Cortex of kidney (tissue), 1 donor: ENCODE measurements at places on chromosomes 2 and 18.

GRCh38 chr2:75356865-75357264 is 157.5 kb upstream of the TACR1 start:
- DNase-seq: no peak

- DNase-seq: no peak
Measured at GRCh38 chr18:77115192-77115953, 17.2 kb downstream of the MBP start.

DNA sequence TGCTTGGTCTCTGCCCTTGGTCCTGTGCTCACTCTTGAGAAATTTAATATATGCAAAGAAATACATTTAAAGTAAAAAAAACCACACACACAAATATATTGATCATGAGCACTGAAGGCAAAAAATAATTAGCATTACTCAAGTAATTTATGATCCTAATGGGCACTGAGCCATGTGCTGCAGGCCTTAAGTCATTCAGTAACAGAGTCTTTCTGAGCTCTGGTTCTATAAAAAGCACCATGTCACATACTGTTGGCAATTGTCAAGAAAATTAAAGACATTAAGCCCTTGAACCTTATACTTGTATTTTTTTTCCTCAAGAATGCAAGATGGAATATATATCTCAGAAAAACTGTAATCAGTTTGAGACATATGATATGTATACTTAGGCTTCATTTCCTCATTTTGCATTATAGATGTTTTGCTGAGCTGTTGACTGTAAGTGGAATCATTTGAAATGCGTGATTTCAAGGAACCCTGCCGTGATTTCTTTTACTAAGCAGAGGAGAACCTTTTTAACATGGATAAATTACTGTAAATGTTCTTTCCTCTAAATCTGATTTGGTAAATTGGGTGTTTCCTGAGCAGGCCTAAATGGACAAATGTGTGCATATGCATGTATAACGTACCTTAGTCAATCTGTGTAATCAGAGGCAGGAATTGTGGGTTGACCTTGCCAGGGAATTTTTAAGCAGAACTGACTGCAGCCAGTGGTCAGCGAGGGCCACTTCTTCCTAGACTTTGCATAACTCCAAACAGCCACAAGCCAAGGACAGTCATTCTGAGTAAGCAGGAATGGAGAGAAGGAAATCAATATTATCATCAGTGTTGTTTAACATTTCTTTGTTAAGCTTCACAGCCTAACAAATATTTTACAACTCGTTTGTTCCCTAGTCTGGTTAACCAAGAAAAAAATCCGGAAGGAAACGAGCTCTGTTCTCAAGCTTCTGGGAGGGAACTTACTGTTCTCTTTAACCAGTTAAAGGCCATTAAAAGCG is 191.5 kb upstream of the ATP5MC3 start:
- no peak for DNase-seq

DNA sequence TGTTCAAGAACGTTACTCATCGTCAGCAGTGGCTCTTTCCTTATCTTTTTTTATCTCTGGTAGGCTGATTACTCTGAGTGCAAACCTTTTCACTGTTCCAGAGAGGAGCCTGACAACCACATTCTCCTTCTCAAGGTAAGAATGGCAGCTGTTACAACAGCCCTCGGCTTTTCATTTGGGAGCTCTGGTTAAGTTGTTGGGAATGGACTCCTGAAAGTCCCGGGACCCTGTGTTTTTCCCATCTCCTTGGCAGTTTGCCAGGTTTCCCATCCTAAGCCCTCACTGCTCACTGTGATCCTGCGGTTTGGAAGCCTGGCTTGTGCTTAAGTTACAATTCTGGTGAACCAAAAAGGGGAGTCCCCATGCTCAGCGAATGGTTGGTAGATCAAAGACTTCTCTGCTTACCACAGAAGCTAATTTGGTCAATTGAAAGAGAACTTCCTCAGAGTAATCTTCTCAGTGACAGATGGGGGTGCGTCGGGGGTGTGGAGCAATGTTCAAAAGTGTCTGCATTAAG is 122.3 kb downstream of the LYPD6B start:
- no peak for DNase-seq

DNA sequence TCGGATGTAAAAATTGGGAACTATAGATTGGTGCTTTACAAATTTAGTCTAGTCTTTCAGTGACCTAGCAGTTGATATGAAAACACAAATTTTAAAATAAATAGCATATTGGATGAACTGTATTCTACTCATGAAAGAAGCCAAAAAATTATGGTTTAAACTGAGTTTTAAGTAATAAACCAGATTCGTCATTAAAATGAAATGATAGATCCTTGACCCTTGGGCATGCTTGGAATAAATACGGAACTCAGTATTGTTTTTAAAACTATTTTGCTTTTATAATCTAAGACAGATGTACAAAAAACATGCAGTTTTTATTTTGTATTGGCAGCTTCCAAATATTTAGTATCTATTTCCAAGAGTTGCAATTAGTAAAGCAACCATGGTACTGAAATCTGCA is 34.6 kb upstream of the TBR1 start:
- DNase-seq: no peak

DNA sequence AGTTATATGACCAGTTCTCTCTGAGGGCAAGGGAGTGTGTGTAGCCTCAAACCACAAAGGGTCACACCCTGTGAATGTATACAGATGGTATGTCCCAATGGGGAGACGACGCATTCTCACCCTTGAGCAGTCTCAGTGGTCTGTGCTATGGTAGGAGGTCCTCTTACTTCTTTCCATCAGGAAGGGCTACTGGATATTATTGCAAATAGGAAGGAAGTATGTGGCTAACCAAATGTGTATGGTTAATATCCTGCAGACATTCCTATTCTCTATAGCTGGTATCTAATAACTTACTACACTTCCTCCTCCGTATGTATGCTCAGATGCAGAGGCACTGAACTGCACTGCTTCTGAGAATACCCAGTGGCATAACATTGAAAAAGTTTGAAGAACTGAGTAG is 306.7 kb upstream of the CCDC68 start:
- DNase-seq: no peak

- DNase-seq: no peak
Measured at GRCh38 chr2:134623796-134624195, 95.0 kb downstream of the TMEM163 start.

DNA sequence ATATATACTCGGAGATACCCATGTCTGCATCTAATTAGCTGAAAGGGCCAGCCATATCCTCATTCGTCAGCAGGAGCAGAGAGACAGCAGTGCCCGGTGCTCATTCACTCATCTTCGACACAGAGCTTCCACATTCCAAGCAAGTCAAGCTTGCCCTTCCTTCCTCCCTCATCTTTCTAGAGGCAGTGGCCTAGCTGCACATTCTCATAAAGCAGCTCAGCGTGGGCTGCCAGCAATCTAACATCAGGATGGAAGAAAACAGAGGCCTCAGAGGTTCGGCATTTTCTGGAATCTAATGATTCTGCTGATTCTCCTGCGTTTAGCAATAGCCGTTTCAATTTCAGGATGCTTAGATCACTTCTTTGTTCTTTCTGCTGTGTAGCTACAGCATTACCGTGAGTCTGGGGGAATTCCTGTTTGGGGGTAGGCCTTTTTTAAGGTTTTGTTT is 68.8 kb downstream of the CLHC1 start:
- DNase-seq: no peak
